ENCODE measurements at places on chromosomes 7 and 10.

GRCh38 chr7:2028733-2029132 is 204.0 kb downstream of the MAD1L1 start:
- DNase-seq: no peak

DNA sequence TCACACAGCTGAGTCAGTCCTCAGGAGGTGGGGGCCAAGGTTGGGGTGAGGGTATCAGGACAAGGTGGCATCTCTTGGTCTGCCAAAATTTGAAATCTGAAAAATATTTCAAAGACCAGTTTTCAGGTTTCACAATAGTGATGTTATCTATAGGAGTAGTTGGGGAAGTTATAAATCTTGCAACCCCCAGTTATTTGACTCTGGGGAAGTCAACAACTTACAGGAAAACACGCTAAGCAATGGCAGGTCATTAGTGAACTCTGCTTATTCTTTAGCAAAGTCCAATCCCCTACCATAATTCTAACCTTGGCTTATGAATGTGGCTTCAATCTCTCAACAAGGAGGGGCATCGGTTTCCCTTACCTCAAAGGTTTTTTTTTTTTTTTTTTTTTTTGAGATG is 94.9 kb downstream of the MARCHF5 start:
- no peak for DNase-seq

- DNase-seq: no peak
Measured at GRCh38 chr7:143359771-143360353, 2.7 kb downstream of the FAM131B start.

DNA sequence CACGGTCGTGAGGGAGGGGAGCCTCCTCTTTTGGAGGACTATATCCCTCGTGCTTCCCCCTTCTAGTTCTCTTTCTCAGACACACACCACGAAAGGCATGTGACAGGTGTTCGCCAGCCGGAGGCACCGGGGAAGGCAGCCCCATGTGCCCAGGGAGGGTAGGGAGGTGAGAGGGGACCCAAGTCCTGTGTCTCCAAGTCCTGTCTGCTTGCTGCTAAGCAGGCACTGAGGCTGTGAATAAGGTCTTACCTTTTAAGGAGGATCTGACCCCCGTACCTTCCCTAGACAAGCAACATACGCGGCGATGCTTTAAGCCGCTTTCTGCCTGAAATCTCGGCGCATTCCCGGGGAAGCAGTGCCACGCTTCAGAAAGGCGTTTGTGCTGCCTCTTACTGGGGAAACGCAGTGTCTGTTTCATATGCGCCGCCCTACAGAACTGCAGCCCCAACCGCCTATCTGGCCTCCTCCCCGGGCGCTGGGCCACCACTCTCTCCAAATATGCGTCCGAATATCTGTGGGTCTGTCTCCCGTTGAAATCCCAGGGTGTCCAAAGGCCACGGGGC is 770 bp downstream of the PLXNA4 start:
- peak; percentile 65 for DNase-seq

DNA sequence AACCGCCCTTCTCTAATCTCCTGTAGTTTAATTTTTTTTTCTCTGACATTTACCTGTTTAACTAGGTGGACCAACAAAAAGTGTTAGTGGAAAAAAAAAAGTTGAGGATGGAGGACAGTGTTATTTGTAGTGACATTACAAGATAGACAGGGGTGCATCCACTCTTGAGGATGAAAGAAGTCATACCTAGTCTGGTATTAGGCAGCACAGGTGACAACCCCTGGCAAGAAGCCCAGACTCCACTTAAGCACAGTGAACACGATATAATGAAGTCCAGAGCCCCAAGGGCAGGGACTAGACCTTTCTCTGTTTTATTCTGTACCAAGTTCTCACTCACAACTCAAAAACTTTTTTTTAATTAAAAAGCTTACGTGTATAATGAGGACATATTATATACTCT is 268.4 kb downstream of the GPR37 start:
- DNase-seq: no peak
